ENCODE measurements at places on chromosomes 12 and 14.

GRCh38 chr14:75917946-75918335 is 63.9 kb downstream of the TGFB3 start:
- peak; percentile 15 for DNase-seq

GRCh38 chr12:124774054-124774461 is 89.6 kb downstream of the SCARB1 start:
- DNase-seq, result no peak

- DNase-seq, result no peak
Measured at GRCh38 chr12:50112456-50113218, 601 bp downstream of the COX14 start.

GRCh38 chr12:120965534-120966091 is 12.7 kb upstream of the HNF1A start:
- DNase-seq, result no peak

GRCh38 chr12:111024205-111024801 is 103.9 kb upstream of the MYL2 start:
- peak; percentile 81 for DNase-seq

GRCh38 chr12:109125791-109126190 is 9.4 kb downstream of the ACACB start:
- DNase-seq, result no peak

GRCh38 chr12:120290609-120291305 is 946 bp downstream of the RNU4-2 start:
- peak; percentile 1 for DNase-seq

GRCh38 chr14:69841656-69842055 is 37.6 kb upstream of the SMOC1 start:
- DNase-seq, result peak; percentile 25

DNA sequence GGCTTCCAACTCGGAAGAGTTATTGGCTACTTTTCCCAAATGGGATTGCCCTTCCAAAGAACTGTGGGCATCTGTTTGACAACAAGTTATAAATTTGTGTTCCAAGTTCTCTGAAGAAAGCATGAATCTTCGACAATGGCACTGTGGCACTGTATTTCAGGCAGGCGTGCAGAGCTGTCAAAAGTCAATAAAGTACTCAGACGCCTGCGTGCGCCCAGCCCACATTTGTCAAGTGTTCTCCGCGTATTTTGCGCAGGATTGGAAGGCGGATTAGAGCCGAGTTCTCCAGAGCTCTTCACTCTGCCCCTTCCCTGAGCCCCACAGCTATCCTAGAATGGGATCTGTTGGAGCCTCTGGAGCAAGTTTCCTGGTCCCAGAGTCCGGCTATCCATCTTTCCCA is 103.2 kb downstream of the SLC25A47 start:
- no peak for DNase-seq

DNA sequence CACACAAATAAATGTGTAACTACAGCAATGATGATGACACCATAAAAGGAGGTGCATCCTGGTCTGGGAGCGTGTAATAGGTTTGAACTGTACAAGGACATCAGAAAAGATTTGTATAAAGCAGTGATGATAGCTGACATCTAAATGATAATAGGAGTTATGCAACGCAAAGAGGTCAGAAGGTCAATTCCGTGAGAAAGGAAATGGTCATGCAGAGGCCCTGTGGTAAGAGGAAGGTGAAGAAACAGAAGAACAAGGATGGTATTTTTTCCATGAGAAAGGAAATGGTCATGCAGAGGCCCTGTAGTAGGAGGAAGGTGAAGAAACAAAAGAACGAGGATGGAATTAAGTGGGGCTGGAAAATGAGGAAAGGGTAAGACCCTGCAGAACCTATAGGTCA is 106.7 kb upstream of the TMPO start:
- DNase-seq, result no peak

- no peak for DNase-seq
Measured at GRCh38 chr12:125092872-125093680, 27.8 kb downstream of the AACS start.

DNA sequence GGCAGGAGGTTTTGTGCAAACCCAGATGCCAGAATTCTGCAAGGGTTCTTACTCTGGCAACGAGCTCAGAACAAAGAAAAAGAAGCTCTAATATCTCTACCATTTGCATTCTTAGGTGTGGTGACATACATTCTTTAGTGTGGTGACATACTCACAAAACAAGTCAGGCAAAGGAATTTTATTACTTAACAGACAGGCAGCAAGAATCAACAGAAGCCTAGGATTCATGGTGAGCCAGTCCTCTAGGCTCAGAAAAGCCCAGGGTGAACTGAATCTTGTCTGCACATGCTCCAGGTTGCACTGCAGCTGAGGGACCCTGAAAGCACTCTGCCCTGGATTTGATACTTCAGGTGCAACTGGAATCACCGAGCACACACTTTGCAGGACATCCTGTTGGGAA is 122.4 kb upstream of the PTPRQ start:
- DNase-seq, result no peak

DNA sequence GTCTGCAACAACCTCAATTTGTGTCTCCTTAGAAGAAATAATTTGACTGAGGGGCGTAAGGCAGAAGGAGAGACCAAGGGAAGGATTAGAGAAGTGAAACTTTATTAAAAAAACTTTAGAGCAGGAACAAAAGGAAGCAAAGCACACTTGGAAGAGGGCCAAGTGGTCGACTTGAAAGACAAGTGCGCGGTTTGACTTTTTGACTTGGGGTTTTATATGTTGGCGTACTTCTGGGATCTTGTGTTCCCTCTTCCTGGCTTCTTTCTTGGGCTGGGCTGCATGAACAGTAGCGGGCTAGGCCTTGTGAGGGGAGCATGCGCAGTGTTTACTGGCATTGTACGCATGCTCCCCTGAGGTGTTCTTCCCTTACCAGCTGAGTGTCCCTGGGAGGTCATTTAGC is 369.3 kb upstream of the DCN start:
- DNase-seq, result no peak

DNA sequence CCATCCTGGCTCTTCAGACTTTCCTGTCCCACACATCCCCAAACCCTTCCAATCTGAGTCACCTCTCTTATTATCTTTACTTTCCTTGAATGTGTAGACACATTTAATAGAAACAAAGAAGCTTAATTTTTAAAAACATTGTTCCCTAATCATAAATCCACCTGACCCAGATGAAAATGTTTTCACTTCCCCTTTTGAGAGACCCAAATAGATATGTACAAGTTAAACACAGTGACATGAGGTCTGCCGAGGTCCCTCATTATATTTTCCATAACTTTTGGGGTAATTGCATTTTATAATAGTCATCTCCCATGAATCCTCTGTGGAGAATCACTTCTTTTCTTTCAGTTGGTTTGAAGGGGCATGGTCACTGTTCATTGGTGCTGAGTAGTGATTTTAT is 191.1 kb downstream of the GRIN2B start:
- DNase-seq, result no peak

- DNase-seq, result no peak
Measured at GRCh38 chr14:55103005-55103640, 25.9 kb upstream of the LGALS3 start.

GRCh38 chr14:89502966-89503365 is 85.9 kb upstream of the FOXN3 start:
- DNase-seq, result no peak

- peak; percentile 90 for DNase-seq
Measured at GRCh38 chr14:68730811-68731425, 61.9 kb downstream of the ZFP36L1 start.

GRCh38 chr14:71056168-71056567 is 148.9 kb downstream of the PCNX1 start:
- no peak for DNase-seq

DNA sequence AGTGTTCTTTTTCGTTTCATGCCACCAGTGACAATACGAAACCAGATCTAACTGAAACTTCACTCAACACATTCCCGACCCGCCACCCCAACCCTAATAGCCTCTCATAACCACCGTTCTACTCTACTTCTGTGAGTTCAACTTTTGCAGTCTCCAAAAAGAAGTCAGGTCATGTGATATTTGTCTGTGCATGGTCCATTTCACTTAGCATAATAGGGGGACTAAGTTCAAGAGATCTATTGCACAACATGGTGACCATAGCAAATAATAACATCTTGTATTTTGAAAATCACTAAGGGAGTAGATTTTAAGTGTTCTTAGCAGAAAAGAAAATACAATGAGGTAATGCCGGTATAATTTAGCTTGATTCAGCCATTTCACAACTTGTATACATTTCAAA is 376.4 kb downstream of the DIO2 start:
- no peak for DNase-seq

- DNase-seq, result no peak
Measured at GRCh38 chr12:69508091-69508490, 37.9 kb downstream of the FRS2 start.

DNA sequence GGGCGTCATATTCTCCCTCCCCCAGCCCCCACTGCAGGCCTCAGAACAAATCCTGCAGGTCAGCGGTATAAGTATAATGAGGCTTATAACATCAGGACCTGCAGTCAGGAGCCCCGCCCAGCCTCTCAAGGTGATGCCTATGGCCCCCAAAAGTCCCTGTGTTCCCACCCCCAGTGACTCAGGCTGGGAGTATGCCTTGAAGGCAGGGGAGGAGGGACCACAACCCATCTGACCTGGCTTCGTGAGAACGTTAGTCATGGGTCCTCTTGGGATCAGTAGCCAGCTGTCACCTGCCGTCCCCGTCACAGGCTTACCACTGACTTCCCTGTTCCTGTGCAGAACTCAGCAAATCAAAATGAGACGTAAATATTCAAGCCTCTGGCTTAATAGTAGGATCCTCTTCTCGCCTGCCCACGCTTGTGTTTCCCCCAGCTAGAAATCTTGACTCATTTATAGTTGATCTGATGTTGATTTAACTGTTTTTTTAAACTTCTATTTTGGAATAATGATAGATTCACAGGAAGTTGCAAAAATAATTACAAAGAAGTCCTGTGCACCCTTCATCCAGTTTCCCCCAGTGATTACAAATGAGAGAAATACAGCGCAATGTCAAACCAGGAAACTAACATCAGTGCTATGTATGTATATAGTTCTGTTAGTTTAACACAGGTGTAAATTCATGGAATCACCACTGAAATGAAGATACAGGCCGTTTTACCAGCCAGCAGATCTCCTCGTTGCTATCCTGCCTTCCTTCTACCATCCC is 107.5 kb downstream of the ADGRD1 start:
- no peak for DNase-seq

DNA sequence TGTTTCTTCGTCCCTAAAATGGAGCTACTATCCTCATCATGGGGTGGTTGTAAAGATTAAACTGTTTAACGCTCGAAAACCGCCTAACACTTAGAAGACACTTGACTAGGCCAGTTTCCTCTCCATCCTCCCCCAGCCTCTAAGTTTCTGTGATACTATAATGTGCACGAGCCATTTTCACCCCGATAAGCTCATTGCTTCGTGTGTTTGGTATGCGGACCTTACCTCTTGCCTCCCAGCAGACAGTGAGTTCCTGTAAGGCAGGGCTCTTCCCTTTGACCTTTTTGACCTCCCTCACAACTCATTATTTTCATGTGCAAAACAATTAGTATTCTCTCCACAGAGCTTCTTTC is 499 bp upstream of the GXYLT1 start:
- no peak for DNase-seq

GRCh38 chr12:27462151-27462694 is 15.7 kb downstream of the SMCO2 start:
- peak; percentile 6 for DNase-seq

GRCh38 chr14:41418851-41419250 is 187.8 kb upstream of the LRFN5 start:
- DNase-seq, result no peak

DNA sequence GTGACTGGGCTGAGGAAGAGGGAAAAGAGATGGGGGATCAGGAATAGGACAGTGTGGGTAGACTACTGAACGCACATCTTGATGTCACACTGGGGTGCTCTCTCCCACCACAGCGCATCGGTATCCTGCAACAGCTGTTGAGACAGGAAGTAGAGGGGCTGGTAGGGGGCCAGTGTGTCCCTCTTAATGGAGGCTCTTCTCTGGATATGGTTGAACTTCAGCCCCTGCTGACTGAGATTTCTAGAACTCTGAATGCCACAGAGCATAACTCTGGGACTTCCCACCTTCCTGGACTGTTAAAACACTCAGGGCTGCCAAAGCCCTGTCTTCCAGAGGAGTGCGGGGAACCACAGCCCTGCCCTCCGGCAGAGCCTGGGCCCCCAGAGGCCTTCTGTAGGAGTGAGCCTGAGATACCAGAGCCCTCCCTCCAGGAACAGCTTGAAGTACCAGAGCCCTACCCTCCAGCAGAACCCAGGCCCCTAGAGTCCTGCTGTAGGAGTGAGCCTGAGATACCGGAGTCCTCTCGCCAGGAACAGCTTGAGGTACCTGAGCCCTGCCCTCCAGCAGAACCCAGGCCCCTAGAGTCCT is 6.9 kb downstream of the C1QL4 start:
- DNase-seq, result no peak

DNA sequence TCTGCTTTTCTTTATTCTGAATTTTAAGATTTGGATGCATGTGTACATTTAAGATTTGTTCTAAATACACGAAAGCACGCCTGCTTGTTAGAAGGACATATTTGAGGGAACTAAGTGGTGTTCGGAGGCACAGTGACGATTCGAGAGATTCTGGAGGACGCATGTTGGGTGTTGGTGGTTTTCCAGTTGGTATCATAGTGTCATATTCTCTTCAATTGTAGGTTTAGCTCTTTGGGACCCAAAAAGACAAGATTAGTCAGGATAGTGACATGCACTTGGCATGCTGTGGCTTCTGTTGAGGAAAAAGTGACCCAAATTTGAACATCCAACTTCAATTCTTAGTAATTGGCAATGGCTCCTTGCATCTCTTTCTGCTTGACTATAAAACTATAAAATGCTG is 30.1 kb downstream of the PRKCH start:
- no peak for DNase-seq

DNA sequence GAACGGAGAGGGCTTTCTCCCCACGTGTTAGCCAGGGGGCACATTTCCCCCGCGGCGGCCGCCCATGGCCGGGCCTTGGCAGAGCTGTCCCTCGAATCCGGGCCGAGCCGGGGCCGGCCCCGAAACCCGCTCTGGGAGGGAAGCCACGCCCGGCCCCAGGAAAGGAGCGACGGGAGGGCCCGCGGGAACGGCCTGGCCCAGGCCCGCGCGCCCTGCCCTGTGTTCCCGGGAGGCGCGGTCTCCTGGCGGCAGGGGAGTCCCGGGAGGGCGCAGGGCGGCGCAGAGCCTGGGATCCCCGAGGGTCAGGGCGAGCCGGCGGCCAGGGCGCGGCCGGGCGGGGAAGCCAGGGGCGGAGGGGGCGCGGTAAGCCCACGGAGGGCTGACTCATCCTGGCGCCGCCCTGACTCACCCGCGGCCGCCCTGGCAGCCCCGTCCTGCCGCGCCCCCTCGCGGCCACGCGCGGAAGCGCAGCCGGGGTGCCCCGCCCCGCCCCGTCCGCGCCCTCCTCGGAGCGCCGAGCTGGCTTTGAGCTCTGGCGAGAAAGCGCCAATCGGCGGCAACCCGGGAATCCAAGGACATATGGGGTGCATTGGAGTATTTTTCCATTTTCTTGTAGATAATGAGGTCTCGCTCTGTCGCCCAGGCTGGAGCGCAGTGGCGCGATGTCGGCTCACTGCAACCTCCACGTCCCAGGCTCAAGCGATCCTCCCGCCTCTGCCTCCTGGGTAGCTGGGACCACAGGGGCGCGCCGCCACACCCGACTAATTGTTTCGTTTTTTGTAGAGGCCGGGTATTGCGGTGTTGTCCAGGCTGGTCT is 31.8 kb upstream of the PLEKHG6 start:
- DNase-seq, result peak; percentile 83
